Activated CD4-positive, alpha-beta T cell treated with anti-CD3 and anti-CD28 coated beads, Interleukin-2, amount 10 ng/mL, durations not matched to agents 7 days and 5 days (primary cell): ENCODE measurements at places on chromosomes 3 and 15. TPM values are rescaled to one million over a fixed set of nuclear protein-coding genes. Genes with fewer than 3 reads are reported as not detected.

- H3K4me3 ChIP-seq = peak overlapping the region; percentile 95
- peak overlapping the region; percentile 89 for H3K27ac ChIP-seq
- peaks cover 51% of the 10 kb centered on the region for H3K4me1 ChIP-seq
- H3K36me3 ChIP-seq = peaks cover 7% of the 10 kb centered on the region
- peak; percentile 42 for DNase-seq
- H3K27me3 ChIP-seq = peaks cover 3% of the 10 kb centered on the region
Observed at GRCh38 chr15:63833021-63833696, 589 bp downstream of the HERC1 start.

- H3K36me3 ChIP-seq = no peaks in the 10 kb centered on the region
Observed at GRCh38 chr3:100844063-100844936, 135.0 kb downstream of the TFG start.

- H3K4me3 ChIP-seq = no peak overlapping the region
- no peaks in the 10 kb centered on the region for H3K4me1 ChIP-seq
- H3K27ac ChIP-seq = no peak overlapping the region
- peaks cover 37% of the 10 kb centered on the region for H3K27me3 ChIP-seq
- DNase-seq = no peak
- no peaks in the 10 kb centered on the region for H3K36me3 ChIP-seq
Observed at GRCh38 chr15:79209116-79209515, 73.4 kb upstream of the ANKRD34C start.

- H3K27me3 ChIP-seq = peaks cover 5% of the 10 kb centered on the region
- H3K4me1 ChIP-seq = peaks cover 8% of the 10 kb centered on the region
- no peaks in the 10 kb centered on the region for H3K36me3 ChIP-seq
- H3K27ac ChIP-seq = no peak overlapping the region
- DNase-seq = no peak
- H3K4me3 ChIP-seq = no peak overlapping the region
Observed at GRCh38 chr3:149534671-149535332, 60.3 kb downstream of the TM4SF4 start.

NEIL1 gene
- total RNA-seq = 2.7 TPM
